Fibroblast of the conjunctiva (primary cell): ENCODE measurements at places on chromosomes 7 and 10.

DNA sequence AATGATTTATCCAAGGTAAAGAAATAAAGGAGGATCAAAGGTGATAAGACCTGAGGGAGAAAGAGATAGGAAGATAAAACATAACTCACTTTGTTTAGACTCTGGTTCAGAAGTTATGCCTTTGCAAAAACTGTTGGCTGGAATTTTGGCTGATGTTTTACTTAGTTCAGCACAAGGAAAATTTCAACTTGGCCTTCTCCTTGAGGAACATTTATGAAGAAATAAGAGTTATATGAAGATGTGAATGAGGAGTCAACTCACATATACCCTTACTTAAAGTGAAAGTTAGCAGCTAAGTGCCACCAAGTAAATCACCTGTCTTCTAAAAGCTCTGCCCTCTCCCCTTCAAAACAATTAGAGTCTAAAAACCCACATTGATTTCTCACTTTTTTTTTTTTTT, 39.7 kb upstream of the COL1A2 start:
- no peak for DNase-seq

- DNase-seq = no peak
These were observed 77.2 kb downstream of the DNAH11 start for GRCh38 chr7:21620054-21620453.

GRCh38 chr7:53306846-53307245, 271.4 kb downstream of the POM121L12 start:
- DNase-seq = no peak

- no peak for DNase-seq
These were observed 32.4 kb upstream of the ZRANB1 start for GRCh38 chr10:124909563-124909962.

DNA sequence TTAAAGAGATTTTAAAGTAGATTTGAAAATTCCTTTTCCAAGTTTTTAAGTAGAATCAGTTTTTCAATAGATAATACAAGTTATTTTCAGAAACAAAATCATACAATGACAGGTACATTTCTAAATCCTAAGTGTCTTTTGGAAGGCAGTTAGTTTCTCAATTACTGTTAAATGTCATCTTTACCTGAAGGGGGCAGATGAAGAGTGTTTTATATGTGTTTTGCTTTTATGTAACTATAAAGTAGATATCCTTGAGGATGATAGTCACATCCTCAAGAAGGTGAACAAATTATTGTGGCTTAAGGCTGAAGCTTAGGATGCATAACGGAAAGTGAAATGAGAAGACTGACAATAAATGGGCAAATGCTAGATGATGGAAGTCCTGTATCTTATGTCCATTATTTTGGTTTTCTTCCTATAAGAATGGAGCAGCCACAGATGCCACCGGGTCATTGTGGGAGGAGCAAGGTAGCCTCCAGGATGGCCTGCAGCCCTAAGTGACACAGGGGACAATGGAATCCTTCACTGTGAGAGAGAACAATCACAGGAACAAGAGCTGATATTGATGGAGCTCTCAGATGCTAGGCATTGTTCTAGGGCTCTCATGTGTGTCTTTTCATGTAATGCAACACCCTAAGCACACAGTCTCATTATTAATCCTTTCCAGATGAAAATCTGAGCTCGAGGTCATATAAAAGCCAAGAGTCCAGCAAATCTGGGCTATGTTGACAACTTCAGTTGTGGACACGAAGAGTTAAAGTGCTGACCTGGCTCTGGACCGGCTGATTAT, 14.1 kb upstream of the MKX start:
- no peak for DNase-seq

DNA sequence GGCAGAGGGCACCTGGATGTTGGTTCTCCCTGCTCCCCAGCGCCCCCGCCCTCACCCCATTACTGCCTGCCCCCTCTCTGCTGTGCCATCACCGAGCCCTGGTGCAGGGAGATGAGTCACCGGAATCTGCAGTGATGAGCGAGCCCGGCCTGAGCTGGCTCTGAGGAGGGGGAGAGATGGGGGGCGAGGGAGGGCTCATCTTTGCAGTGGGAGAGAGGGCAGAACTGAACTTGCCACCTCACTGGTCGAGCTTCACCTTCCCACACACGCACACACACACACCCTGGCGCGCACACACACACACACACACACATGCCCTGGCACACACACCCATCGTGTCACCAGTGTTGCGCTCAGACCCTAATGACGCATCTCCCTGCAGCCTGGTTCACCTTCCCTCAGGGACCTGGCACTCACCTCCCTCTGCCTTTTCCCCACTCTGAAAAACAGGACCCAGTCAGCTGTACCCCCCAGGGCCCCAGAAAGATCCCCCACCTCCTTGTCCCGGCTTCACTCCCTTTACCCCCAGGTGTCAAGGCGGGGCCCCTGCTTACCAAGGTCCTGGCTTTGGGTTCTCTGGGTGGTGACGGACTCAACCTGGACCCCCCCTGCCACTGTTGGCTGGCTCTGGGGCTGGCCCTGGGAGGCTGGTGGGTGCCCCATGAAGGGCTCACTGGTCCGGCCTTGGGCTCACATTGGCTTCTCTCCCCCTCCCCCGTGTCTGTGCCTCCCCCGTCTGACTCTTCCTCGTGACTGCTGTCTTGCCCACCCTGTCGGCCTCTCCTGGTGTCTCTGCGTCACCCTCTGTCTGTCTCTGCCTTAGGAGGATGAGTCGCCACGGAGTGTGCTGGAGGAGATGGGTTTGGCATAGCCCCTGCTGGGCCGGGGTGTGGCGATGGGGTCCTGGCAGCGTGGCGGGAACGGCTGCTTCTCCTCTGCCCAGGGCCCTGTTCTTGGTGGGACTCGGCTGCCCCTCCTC, 5.4 kb downstream of the VGF start:
- DNase-seq = no peak
